ENCODE measurements at places on chromosomes 4 and X.

DNA sequence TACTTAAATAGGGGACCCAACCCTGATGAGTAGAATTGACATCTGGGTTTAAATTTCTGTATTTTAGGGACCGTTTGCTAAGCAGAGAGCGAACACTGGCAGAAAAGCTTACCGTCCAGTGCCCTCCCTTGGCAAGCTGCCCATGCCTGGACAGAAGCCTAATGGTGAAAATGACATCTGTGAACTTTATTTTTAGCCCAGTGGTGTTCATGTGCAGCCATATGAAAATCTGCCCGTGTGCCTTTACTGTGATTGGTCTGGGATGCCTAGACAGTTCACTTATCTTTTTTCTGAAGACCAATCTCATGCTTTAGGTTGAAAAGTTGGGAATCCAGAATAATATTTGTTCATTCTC, 1.1 kb downstream of the STBD1 start:
- DNase-seq = no peak

GRCh38 chr4:39715788-39716187, 17.9 kb downstream of the UBE2K start:
- DNase-seq = no peak

GRCh38 chr4:152115794-152116193, 355.0 kb upstream of the GATB start:
- no peak for DNase-seq

GRCh38 chr4:135601351-135601750, 1399.8 kb upstream of the PABPC4L start:
- no peak for DNase-seq

DNA sequence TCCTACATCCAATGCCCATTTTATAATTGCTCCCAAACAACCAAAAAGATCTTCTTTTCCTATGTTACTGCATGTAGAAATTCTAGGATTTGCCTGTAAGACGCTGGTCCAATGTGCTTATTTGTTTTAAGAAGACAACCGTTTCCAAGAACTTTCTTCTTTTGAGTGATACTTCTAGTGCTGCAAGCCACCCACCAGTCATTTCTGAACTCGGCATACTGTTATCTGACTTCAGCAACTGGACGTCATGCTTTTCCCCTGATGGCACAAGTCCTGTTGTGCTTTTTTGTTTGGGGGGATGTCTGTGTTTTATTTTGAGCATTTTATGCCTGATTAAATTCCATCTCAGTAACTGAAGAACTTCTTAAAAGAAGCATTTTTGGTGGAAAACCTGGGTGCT, 16.0 kb upstream of the RAP1GDS1 start:
- no peak for DNase-seq

GRCh38 chrX:78710171-78710570, 37.3 kb upstream of the LPAR4 start:
- no peak for DNase-seq

GRCh38 chr4:107562316-107562715, 157.7 kb downstream of the PAPSS1 start:
- DNase-seq = no peak

GRCh38 chrX:46704767-46705386, 54.0 kb downstream of the SLC9A7 start:
- DNase-seq = no peak

DNA sequence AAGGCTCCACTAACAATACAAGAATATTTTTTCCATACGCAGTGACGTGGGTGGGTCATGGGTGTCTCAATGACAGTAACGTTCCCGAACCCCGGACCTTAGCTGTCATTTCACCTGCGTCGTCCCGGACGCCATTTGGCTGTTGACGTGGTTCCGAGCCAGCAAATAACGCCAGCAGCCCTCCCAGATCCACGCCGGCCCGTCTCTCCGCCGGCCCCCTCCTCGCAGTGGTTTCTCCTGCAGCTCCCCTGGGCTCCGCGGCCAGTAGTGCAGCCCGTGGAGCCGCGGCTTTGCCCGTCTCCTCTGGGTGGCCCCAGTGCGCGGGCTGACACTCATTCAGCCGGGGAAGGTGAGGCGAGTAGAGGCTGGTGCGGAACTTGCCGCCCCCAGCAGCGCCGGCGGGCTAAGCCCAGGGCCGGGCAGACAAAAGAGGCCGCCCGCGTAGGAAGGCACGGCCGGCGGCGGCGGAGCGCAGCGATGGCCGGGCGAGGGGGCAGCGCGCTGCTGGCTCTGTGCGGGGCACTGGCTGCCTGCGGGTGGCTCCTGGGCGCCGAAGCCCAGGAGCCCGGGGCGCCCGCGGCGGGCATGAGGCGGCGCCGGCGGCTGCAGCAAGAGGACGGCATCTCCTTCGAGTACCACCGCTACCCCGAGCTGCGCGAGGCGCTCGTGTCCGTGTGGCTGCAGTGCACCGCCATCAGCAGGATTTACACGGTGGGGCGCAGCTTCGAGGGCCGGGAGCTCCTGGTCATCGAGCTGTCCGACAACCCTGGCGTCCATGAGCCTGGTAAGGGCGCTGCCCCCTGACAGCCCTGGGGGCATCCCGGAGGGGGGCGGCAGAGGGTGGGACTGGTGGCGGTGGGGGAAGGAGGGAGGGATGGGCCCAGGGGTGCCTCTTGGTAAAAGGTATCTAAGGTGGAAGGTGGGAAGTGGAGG, at the start of gene CPE:
Gene CPE (plus strand): TSS at position 264 of the 933 bp plus-strand sequence. CDS start 214 bp downstream, at position 478.
- peak; percentile 84 for DNase-seq

- no peak for DNase-seq
Measured at GRCh38 chr4:86060341-86060740, 299.5 kb downstream of the MAPK10 start.

DNA sequence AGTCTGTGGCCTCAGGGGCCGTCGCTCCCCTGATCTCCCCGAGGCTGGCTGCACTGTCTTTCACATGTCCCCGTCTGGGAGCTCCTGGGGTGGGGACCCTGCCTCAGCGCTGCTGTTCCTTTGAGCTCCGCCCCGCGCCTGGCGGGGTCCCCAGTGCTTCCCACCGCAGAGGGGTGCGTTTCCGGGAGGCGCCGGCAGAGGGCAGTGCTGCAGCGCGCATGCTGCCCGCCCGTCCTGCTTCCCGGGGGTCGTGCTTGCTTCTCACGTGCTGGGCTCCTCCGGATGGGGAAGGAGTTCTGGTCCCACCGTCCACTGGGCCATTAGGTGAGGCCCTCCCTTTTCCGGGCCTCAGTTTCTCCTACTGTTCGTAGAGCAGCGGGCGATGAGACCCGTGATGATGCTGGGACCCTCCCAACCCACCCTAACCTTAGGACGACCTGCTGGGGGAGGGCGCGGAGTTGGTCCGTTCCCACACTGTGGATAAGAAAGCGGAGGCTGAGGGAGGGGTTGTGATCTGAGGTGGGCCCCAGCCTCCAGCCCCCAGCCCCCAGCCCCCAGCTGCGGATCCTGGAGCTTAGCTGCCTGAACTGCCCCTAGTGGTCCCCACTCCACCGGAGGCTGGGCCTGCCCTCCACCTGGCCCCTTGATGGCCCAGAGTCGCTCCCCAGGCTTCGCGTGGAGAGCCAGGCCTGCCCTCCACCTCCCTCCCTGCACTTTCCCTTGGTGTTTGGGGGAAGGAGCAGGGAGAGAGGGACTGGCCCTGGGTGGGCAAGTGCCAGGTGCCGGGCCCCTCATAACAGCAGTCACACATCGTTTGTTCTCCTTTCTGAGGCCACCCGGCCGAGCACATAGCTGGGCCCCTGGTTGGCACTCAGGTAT, 15.3 kb downstream of the CPZ start:
- no peak for DNase-seq

GRCh38 chr4:90306810-90307209, 179.6 kb downstream of the CCSER1 start:
- DNase-seq = no peak

DNA sequence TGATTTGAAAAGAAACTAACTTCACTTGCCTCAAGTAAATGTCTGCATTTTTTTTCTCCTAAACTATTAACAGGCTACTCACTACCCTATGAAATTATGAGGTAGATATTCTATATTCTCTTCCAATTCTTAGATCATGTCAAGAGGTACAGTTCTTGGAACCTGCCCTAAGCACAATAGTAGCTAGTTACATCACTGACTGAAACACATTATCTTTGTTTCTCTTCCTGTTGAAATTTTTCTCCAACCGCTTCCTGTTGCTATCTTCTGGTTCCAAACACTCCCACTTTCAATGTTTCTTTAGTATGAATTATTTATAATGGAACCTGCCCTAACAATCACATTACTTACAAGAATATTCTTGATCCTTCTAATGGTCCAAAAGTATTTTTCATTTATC, 5.0 kb upstream of the BANK1 start:
- no peak for DNase-seq

- DNase-seq = no peak
Measured at GRCh38 chrX:31268359-31268758, 196.5 kb upstream of the FTHL17 start.

- DNase-seq = no peak
Measured at GRCh38 chr4:153143527-153144348, 60.5 kb upstream of the TRIM2 start.

- no peak for DNase-seq
Measured at GRCh38 chr4:154497889-154498288, 6.3 kb upstream of the DCHS2 start.

- no peak for DNase-seq
Measured at GRCh38 chr4:44351069-44351468, 97.5 kb downstream of the KCTD8 start.

GRCh38 chr4:100696531-100696930, 178.7 kb upstream of the EMCN start:
- DNase-seq = no peak

DNA sequence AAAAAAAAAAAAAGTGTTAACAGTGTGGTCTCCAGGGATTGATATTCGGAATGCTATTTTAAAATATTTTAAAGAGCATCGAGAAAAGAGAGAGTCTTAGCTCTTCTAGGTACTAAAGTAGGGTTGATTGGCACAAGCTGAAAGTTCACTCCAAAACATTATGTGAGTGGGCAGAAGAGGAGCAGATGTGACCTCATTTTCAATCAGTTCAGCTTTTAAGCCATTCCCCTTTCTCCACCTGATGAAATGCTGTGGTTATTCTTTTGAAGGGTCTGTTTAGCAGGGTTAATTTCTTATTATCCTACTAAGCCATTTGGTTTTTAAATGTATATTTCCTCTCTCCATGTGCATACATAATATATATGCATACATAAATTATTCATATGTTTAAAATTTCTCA, 69.2 kb downstream of the GALNT7 start:
- no peak for DNase-seq

Data from suprapubic skin (tissue), 4 donors.